Stimulated activated CD8-positive, alpha-beta memory T cell treated with anti-CD3 and anti-CD28 coated beads, Interleukin-7, amount 100 ng/mL, for 1 hour (primary cell): ENCODE measurements at places on chromosomes 7 and 10.

- DNase-seq, result no peak
Measured at GRCh38 chr10:122019414-122019975, 30.5 kb downstream of the TACC2 start.

DNA sequence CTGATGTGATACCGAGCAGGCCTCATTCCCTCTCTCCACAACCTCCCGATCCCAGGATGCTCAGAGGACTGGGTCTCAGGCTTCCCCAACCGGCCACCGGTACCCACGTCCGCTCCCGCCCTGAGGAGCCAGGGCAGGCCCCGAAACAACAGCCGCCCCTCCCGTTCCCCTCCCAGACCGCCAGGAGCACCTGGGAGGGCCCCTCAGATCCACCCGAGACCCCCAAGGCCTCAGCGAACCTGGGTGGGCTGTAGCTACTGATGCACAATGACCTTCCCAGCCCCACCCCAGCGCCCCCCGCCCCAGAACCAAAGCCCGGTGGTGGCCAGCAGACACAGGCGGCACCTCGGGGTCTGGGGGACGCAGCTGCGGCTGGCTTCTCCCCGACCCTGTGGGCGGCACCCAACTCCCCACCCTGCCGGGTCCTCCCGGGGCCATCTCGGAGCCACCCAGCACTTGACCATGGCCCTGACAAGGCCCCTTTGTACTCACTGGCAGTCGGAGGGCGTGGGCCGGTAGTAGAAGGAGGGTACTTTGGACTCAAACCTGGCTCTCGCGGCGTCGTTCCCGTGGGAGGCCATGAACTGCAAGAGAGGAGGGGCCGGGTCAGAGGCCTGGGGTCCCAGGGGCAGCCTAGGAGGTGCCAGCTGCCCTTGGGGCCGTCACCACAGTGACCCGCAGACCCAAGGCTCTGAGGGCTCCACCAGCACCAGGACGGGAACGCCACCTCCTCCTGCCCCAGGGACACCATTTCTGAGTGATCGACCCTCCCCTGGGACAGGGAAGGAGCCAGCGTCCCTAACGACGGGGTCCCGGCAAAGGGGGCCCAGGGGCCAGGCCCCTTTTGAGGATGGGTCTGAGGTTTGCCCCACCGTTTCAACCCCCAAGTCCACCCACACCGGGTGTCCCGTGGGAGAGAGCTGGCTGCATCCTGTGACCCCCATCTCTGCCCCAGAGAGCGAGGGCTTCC, 28.1 kb downstream of the ADAP1 start:
- no peak for DNase-seq

DNA sequence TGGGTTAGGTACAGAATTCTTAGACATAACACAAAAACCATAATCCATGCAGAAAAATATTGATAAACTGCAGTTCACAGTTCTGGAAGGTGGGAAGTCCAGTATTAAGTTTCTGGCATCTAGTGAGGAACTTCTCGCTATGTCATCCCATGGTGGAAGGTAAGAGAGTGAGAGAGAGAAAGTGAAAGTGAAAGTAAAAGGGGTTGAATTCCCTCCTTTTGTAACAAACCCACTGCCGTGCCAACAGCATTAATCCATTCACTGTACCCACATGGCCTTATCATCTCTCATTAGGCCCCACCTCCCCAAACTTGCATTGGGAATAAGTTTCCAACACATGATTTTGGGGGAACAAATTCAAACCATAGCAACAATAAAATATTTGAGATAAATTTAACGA, 17.1 kb downstream of the ZNF485 start:
- DNase-seq, result no peak

GRCh38 chr10:102422545-102423129, 2.0 kb downstream of the FBXL15 start:
- no peak for DNase-seq

DNA sequence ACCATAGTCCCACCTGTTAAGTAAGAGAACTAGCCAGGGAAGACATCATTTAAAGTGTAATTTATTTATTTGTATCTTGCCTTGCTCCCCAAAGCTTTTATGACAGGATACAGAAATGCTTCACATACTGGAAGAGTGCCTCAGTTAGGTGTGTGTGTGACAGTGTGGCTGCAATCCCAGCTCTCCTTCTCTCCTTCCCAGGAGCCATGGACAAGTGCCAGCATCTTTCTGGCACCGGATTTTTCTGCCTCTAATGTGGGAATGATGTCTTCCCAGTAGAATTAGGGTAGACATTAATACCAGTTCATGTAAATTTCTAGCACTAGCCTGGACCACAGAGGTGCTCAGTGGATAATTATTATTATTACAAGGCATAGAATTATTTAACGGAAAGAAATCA, 30.3 kb upstream of the ATXN7L1 start:
- no peak for DNase-seq

- DNase-seq, result no peak
Measured at GRCh38 chr10:26374426-26374825, 63.7 kb upstream of the APBB1IP start.

DNA sequence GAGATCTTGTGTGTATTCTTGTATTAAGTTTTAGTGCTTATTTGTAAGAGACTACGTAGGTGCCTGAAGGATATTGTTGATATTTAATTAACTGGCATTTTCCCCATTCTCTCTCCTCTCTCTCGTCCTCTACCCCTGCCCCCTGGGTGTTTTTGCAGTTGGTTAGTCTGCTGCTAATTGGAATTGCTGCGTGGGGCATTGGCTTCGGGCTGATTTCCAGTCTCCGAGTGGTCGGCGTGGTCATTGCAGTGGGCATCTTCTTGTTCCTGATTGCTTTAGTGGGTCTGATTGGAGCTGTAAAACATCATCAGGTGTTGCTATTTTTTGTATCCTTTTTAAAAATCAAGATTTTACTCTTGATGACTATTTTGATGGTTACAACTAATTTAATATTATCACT, 22.5 kb downstream of the TSPAN13 start:
- DNase-seq, result no peak

- DNase-seq, result no peak
Measured at GRCh38 chr7:42159130-42159529, 77.9 kb downstream of the GLI3 start.

DNA sequence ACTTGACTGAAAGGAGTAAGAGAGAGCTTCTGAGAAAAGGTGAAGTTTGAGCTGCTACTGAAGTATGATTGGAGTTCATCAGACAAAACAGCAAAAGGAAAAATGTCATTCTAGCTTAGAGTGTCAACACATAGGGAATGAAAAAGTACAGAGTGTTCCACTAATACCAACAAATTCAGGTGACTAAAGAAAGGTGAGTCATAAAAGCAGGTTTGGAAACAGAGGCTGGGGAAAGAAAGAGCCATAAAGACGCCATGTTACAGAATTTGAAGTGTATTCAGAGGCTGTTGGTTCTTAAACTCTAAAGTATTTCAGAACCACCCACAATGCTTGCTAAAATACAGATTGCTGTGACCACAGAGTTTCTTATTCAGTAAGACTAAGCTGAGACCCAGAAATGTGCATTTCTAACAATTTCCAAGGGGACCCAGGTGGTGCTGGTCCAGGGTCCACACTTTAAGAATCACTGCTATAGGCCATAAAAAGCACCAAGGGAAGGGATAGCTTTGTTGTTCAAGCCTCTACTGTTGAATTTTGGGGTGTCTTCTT, 143.1 kb downstream of the ELAPOR2 start:
- DNase-seq, result no peak

DNA sequence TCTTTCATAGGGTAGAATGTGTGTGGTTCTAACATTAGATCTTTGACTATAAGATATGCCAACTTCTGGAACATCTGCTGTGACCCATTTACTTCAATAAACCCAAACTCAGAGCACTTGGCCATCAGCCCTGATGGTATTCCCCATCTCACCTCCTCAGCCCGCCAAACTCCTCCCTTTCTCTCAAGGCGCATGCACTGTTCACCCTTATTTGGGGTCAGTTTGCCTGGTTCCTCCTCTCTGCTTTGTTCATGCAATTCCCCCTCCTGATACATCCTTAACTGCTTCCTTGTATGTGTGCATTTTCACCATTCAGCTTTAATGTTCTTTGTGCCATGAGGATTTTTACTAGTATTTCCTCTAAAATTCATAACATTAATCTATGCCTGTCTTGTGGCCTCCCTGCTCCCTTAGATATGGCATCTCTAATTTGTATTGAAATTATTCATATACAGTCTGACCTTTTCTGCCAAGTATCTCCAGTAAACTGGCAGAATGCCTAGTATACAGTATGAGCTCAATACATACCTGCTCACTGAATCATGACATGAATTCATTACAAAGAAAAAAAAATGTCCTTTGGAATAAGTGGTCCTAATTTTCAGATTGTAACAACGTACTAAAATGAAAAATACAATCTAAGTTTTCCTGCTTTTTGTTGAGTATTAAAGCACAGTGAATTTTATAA, 336.8 kb upstream of the IGFBP3 start:
- DNase-seq, result no peak
